AG08396 (cell line): ENCODE measurements at places on chromosomes 4 and X.

GRCh38 chrX:4091046-4091760 lies 377.8 kb upstream of the PRKX start:
- DNase-seq, result no peak

GRCh38 chr4:105186701-105187161 lies 40.1 kb downstream of the TET2 start:
- peak; percentile 10 for DNase-seq

DNA sequence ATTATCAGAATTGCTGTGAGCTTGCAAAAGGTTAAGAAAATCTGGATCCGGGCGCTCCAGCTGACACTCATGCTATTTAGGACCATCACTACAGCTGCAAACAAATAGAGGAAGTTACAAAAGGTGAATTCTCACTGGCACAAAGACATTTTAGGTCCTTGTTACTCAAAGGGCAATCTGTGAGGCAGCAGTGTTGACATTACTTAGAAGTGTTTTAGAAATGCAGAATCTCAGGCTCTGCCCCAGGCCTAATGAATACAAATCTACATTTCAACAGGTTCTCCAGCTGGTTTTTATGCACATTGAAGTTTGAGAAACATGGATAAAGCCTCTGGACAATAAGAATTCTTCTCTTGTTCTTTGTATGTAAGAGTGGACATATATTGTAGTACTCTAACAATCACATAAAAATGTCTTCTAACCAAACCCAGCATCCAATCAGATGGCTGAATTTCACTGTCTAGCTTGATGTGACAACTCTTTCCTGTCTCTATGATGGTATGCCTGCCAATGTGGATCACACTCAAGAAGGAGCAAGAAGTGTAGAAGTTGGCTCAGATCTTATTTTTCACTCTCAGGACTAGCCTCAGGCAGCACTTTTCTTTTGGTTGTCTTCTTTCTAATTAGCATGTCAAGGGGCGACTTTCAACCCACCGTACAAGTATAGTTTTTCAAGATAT lies 18.8 kb downstream of the SLC7A11 start:
- DNase-seq, result no peak

GRCh38 chrX:51802917-51803688 lies 59.9 kb downstream of the GSPT2 start:
- peak; percentile 39 for DNase-seq

GRCh38 chr4:185589067-185589836 lies 53.9 kb upstream of the PDLIM3 start:
- DNase-seq, result no peak
